ENCODE measurements at places on chromosomes 16 and 17.

GRCh38 chr17:76958974-76959373 is 90.8 kb downstream of the MGAT5B start:
- DNase-seq = no peak

- no peak for DNase-seq
Measured at GRCh38 chr17:60989846-60990245, 312.2 kb downstream of the BCAS3 start.

GRCh38 chr17:66527335-66527734 is 224.9 kb downstream of the PRKCA start:
- no peak for DNase-seq

DNA sequence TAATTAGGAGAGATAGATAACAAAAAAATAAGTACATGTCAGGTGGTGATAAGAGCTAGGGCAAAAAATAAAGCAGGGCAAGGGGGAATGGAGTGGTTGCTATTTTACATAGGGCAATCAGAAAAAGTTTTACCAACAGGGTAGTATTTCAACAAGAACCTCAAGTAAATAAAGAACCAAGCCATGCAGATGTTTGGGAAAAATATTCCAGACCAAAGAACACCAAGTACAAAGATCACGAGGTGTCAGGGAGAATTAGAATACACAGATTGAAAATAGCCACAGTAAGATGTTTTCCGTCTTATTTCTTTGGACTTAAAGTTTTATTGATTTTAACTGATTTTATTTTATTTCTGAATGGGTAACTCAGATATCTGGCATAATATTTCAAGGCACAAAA is 11.1 kb downstream of the SYNRG start:
- DNase-seq = no peak

DNA sequence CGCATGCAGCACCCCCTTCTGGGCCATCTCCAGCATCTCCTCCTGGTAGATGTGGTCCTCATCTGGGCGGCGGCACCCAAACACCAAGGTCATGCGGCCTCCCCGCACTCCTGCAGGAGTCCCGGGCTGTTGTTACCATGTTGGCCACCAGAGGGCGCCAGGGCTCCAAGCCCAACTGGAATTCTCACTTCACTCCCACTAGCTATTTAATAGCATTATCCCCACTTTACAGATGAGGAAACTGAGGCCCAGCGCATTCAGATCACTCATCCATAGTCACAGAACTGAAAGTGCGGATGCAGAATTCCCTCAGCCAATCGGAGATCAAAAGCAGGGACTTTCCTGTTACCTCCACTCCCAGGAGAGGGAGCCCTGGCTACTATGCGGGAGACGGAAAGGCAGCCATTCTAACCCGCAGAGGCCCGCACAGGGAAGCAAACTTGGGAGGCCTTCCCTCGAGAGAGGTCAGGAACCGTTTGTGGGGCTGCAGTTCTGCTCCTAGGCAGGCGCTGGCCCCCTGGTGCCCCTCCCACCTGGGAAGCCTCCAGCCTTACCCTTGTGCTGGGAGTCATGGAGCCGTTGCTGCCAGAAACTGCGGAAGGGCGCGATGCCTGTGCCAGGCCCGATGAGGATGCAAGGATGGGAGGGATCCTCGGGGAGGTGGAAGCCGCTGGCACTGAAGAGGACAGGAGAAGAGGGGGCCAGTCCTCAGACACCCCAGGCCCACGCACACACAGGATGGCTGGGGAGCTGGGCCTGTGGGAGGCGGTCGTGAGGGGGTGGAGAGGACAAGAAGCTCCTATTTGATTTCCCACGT is 40.1 kb downstream of the NOS2 start:
- DNase-seq = no peak

DNA sequence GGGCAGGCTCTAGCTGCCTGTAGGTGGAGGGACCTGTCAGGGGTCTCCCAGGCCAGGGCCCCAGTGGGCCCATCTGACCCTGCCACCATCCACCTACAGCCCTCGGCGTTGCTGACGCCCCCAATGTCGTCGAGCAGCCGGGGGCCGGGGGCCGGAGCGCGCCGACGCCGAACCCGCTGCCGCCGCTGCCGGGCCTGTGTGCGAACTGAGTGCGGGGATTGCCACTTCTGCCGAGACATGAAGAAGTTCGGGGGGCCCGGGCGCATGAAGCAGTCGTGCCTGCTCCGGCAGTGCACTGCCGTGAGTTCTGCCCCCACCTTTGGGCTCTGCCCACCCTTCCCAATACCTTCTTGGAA is 2.2 kb downstream of the FBXL19 start:
- DNase-seq = no peak

GRCh38 chr17:2213291-2213960 is 90.2 kb downstream of the SMG6 start:
- DNase-seq = no peak

- DNase-seq = no peak
Measured at GRCh38 chr17:73323409-73324159, 11.8 kb upstream of the CDC42EP4 start.

DNA sequence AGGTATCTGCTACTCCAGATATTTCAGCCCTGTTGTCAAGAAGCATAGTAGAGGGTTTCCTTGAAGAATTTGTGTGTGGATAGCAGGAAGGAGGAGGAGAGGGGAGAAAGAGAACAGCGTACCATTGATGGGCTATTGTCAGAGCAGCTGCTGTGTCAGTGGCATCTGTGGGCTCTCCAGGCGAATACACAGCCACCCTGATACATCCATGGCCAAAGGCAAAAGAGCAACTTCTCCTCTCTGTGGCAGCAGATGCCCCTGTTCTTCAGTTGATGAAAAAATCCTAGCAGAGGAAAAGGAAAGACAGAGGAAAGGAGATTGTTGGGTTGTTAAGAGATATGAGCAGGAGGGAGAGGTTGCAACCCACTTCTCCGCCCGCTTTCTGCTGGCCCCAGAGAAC is 12.2 kb upstream of the KCNJ2 start:
- DNase-seq = no peak

DNA sequence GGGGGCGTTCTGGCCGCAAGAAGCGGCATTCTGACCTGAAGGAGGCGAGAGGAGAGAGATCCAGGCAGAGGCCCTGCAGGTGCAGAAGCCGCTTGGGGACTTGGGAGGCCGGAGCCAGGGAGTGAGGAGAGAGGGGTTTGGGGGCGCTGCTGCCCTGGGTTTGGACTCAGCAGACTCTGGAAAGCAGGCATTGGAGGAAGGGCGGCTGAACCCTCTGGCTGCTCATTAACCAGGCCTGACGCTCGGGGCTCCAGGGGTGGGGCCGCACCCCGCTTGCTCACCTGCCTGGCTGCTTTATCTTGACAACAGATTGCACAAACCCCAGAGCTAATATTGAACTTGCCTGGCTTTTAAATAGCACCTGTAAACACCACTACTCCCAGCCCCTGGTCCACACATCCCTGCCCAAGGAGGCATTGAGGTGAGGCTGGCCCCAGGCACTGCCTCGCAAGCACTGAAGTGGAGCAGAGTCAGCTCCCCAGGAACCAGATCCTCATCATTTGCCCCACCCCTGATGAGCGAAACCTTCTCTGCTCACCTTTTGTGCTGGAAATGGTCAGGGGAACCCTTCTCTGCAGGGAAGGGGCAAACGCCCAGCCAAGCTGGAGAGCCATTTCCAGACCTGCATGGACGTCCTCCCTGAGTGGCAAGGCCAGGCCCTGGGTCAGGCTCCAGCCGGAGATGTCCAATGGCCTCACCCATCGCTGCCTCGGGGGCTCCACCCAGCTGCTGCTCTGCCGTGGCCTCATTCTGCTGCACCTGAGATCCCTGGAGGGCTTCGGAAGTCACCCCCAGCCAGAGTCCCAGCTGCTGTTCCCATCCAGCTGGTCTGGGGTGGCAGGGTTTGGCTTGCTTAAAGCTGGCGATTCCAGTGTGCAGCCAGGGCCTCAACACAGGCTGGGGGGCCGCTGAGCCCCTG is 190.2 kb upstream of the GSE1 start:
- DNase-seq = peak; percentile 51

DNA sequence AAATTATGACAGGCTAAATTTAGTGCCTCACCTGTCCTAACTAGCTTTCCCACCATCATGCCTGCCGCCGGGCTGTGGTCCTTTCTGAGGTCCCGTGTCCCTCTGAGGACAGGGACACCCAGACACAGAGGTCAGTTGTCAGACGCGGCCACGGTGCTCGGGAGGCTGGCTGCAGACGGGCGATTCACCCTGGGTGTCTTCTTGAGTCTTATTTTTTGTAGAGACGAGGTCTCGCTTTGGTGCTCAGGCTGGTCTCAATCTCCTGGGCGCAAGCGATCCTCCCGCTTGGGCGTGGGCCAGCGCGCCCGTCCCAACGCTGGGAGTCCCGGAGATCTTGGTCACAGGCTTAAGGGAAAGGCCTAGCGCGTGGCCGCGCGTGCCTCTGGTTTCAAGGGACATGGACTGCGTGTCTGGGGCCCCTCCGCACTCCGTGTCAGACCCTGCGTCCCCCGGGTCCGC is 797 bp upstream of the RAB11FIP3 start:
- no peak for DNase-seq

GRCh38 chr17:29590411-29591145 is 1.1 kb upstream of the GIT1 start:
- no peak for DNase-seq

DNA sequence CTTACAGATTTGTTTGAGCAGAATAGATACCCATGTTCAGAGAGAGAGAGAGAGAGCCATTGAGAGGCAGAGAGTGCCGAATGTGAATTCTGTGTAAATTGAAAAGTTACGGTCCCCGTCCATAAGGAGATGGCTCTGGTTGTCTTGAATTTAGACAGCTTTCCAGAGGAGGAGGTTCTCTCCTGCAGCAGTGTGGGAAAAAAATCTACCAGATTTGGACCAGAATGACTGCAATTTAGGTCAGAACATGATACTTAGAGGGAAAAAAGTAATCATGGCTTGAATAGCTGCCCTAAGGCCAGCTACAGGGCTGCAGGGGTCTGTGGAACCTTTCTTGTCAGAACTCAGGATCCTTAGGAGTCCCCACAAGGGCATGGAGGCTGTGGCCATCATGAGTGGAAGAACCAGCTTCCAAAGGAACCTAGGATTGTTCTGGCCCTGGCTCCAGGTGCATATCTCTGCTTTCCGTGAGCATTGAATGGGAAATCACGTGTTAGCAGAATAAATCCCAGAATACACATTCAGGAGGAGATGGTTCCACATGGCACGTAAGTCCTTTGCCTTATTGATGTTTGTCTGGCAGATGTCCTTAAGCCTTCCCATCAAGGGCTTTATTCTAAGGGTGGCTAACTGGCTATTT is 13.0 kb downstream of the PITPNC1 start:
- DNase-seq = no peak

DNA sequence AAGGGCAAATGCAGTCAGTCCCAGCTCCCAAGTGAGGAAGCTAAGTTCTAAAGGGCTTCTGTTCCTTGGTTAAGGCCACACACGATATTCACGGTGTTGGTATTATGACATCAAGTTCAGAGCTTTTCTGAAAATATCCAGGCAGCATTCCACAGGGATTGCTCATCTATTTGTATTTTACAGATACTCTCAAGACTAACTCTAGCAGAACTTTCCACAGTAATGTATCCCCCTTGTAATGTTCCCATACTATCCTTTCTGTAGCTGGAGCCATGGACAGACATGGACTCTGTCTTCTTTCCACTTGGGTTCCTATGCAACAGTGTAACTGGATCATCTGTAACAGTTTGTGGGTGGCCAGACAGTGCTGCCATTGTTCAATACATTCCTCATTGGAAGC is 13.5 kb downstream of the SDR42E1 start:
- no peak for DNase-seq

DNA sequence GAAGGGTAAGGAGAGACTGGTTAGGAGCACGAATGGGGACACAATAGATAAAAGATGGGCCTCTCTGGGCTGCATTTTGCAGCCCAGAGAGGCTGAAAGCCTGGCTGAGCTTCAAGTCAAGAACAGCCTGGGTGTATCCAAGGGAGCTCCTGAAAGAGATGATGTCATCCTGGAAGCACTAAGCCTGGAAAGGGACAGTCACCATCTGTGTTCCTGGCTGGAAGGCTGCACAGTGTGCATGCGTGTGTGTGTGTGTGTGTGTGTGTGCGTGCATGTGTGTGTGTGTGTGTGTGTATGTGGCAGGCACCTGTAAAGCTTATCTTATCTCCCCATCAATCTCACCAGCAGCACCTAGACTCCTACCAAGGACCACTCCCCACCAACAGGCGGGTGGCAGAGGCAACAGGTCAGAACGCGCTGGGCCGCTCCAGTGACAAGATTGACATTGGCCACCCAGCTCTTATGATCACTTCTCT is 44.1 kb downstream of the COG7 start:
- DNase-seq = no peak

- DNase-seq = no peak
Measured at GRCh38 chr17:12743046-12743445, 46.3 kb upstream of the ARHGAP44 start.

DNA sequence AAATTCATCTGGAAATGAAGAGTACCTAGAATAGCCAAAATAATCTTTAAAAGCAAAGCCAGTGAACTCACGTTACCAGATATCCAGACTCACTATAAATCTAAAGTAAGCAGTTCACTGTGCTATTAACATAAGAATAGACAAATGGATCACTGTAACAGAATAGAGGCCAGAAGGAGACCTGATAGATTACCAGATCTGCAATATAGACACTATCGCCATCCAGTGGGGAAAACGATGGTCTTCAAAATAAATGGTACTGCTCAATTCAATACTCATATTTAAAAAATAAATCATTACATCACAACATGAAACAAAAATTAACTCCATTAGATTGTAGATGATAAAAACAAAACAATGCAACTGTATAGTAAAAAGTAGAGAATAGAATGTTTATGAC is 158.6 kb upstream of the CDH8 start:
- no peak for DNase-seq

- no peak for DNase-seq
Measured at GRCh38 chr17:10620823-10621222, 36.3 kb downstream of the MYH3 start.

DNA sequence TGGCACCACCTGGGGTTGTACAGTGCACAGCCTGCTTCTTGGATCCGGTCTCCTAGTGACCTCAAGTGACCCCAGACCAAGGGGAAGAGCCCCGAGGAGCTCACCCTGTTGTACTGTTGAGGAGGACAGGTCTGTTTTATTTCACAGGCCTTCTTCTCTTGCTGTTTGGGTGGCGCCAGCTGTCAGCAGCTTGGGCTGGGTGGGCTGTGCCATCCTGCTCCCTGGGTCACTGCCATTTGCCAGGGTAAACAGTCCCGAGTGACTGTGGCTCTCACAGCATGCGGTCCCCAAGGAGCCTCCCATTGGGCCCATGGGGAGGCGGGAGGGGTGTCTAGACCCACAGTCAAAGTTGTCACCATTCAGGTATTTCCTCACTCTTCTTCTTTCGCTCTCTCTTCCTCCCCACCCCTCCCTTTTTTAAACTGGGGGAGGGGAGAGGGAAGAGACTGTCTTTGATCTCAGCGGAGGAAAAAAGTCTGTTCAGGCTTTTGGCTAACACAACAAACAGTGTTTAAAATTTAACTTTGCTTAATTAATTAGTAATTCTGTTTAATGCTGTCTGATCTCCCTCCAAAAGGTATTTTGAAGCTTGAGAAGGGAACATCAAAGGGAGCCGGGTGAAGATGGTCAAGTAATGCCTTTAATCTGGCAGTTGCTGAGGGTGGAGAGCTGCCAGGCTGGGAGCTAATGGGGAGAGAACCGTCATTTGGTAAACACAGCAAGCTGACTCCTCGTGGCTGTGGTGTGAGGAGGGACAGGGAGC is 64.0 kb downstream of the SNX20 start:
- DNase-seq = no peak

GRCh38 chr16:22356930-22357634 is 17.3 kb downstream of the CDR2 start:
- no peak for DNase-seq

Data from NCI-H748 treated with DMSO at 0.1 percent for 48 hours (cell line).